ENCODE measurements at places on chromosomes 2 and 18.

GRCh38 chr18:5961828-5962150 lies 66.5 kb upstream of the TMEM200C start:
- DNase-seq, result no peak

DNA sequence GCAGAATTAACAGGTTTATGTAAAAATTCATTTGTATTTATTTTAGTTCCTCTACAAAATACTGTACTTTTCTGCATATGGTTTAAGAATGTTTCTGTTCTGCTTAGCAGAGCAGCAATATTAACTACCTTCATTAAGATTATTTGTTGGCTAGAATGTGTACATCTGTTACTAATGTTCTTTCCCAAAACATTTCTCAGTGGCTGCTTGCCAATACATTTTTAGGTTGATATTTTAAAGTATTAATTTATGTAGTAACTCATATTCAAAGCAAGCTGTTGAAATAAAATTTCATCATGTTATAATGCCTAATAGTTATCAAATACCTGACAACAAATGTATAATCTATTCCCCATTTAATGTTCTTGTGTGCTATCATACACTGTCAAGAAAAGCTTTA lies 40.3 kb downstream of the PRKD3 start:
- DNase-seq, result no peak

- no peak for DNase-seq
These were observed 62.6 kb downstream of the TRPM8 start for GRCh38 chr2:233979748-233980147.

DNA sequence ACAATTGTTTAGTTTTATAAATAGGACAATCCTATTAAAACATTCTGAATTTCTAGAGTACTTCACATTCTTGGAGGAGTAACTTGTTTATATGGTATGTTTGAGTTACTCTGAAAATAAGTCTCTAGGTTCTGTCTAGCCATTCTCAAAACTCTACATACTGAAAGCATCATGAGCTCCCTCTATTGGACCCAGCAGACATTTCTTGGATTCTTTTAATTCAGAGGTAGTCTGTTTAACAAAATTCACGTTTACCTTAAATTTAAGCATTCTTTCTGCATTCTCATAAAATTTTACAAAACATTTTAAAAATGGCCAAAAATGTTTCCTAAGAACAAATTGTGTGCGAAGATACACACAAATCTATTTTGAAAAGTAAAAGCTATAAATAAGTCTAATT lies 15.3 kb downstream of the SP9 start:
- no peak for DNase-seq

GRCh38 chr2:162678551-162678950 lies 160.0 kb downstream of the KCNH7 start:
- DNase-seq, result no peak

DNA sequence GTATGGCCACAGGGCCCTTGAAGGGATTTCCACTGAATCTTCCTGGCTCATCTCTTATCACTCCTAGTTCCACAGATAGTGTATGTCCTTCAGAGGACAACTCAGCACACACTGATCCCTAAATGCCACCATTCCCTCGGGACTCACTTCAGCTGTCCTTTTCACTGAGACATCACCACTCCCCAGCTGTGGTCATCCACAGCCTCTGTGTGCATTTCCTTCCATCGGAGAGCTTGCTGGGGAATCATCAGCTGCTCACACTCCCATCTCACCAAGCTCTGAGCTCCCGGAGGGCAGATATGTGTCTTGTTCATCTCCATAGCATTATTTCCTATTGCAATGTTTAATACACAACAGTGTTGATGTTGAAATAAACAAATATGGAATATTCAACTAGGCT lies 759.5 kb downstream of the RNF144A start:
- DNase-seq, result no peak

GRCh38 chr2:233267516-233268245 lies 16.2 kb downstream of the ATG16L1 start:
- no peak for DNase-seq

- no peak for DNase-seq
These were observed 26.6 kb upstream of the SPRED2 start for GRCh38 chr2:65458999-65459398.

DNA sequence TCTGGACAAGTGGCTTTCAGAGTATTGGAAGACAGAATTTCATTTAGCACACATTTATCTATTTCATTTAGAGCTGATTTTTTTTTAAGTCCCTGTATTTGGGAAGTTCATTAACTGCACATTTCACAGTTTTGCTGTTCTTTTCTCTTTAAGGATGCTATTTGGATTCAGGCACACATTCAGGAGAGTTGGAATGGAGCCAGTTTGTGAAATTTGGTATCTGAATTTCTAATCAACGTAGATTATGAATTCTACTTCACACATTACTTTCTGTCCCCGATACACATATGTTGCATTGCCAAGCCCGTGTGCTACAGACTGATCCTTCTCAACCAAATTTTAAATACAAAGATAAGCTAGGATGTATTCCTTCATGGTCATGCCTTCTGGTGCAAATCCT lies 503.9 kb downstream of the IRS1 start:
- DNase-seq, result no peak

DNA sequence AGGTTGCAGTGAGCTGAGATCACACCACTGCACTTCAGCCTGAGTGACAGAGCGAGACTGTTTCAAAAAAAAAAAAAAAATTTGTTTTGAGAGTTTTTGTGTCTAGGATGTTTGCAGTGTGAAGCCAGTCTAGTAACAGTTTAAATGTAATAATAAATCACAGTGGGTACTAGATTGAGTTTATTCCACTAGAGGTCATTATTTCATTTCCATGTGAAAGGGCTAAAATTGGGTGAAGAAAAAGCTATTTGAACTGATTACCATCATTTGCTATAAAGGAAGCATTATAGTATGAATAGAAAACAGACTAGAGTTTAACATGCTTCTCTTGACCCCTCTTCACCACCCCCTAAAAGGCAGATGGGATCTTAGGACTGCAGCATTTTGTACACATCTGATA lies 20.3 kb downstream of the SNRPD1 start:
- no peak for DNase-seq

GRCh38 chr2:29123617-29124349 lies 8.6 kb downstream of the CLIP4 start:
- no peak for DNase-seq

- DNase-seq, result no peak
These were observed 355.2 kb downstream of the PARD3B start for GRCh38 chr2:204900487-204900886.

- DNase-seq, result no peak
These were observed 35.1 kb downstream of the MAPRE2 start for GRCh38 chr18:35076135-35076924.

- DNase-seq, result no peak
These were observed 12.0 kb downstream of the SEPTIN10 start for GRCh38 chr2:109601783-109602182.

- no peak for DNase-seq
These were observed 39.3 kb upstream of the NARS1 start for GRCh38 chr18:57660961-57661360.

DNA sequence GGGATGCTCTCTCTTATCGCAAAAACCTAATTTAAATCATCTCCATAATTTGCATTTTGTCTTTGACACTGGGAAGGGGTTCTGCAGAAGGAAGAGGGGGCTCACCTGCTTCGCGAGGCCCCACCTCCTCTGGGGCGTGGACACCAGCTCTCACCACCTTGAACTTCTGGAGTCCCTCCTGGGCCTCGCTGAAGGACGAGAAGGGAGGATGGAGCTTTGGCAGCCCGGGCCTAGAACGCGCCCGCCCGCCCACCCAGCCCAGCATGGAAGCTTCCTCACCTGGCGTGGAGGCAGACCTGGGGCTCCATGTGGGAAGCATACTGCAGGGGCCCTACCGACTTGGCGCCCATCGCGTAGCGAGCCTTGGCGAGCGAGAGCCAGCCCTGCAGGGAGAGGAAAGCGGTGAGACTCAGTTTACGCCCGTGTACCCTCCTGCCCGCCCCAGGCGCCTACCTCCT lies 1.1 kb upstream of the IMP4 start:
- peak; percentile 31 for DNase-seq

DNA sequence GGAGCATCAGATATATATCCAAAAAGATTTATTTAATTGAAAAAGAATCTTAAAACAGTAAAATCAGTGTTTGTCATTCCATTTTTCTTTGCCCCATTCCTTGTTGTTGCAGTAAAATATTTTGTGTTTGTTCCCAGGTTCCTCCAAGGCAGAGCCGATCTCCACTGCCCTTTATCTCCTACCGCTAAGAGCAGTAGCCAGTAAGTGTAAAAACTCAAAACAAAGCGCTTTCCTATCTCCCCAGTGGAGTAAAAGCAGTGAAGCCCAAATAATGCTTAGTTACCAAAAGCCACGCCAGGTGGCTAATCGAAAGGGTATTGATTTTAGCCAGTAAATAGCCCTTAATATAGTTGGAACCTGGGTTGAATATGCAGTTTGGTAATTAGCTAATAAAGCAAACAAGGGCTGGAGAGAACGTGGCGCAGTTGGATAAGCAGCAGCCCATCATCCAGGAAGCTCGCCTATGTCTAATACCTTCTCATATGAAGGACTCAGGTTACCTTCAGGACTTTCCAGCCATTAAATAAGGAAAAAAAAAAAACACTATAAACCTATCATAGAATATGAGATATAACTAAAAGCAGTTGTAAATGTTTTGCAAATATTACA lies 12.4 kb upstream of the GPD2 start:
- peak; percentile 54 for DNase-seq

- no peak for DNase-seq
These were observed 50.2 kb downstream of the SKA1 start for GRCh38 chr18:50424877-50425690.

GRCh38 chr2:159226059-159226461 lies 60.4 kb downstream of the WDSUB1 start:
- DNase-seq, result no peak

DNA sequence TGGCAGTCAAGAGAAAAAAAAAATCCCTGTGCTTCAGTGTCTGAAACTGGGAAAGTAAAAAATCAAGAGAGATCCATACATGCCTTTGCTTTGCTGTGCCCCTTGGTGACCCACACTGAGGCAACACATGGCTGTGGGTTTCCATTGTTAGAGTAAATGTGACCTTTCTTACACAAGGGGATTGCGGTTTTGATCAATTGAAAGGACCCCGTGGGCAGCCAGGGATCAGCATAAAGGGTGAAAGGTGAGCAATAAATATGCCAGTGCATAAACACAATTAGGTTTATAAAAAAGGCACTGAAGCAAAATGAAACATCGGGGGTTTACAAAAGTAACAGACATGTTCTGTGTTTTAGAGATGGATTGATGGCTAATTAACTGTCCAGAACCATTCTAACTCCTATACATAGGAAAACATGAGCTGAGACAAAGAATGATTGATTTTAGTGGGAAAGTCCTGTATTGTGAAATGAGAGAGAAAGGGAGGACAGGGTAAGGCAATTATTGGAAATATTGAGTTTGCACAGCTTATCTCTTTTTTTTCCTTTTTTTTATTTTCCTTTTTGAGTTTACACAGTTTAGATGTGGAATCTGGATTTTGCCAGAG lies 40.7 kb upstream of the BBS5 start:
- no peak for DNase-seq

- no peak for DNase-seq
These were observed 1.8 kb upstream of the SALL3 start for GRCh38 chr18:78977637-78978348.

GRCh38 chr2:101512993-101513392 lies 38.1 kb upstream of the RFX8 start:
- DNase-seq, result no peak

DNA sequence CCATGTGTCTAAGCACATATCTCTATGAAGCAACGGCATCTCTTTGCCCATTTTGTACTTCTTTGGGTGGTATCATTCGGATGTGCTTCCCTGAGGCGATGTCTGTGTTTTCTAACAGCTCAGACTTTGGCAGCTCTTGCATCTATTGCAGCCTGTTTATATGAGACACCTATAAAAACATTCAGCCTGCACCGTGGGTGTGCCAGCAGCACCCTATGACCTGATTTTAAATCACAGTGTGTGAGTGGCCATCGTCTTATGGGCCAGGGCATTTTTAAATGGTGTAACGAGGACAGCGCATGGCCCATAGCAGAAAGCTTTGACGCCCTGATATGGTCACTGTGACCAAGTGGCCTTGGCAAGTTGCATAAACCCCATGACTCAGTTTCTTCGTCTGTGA lies 12.9 kb downstream of the NPAS2 start:
- no peak for DNase-seq

DNA sequence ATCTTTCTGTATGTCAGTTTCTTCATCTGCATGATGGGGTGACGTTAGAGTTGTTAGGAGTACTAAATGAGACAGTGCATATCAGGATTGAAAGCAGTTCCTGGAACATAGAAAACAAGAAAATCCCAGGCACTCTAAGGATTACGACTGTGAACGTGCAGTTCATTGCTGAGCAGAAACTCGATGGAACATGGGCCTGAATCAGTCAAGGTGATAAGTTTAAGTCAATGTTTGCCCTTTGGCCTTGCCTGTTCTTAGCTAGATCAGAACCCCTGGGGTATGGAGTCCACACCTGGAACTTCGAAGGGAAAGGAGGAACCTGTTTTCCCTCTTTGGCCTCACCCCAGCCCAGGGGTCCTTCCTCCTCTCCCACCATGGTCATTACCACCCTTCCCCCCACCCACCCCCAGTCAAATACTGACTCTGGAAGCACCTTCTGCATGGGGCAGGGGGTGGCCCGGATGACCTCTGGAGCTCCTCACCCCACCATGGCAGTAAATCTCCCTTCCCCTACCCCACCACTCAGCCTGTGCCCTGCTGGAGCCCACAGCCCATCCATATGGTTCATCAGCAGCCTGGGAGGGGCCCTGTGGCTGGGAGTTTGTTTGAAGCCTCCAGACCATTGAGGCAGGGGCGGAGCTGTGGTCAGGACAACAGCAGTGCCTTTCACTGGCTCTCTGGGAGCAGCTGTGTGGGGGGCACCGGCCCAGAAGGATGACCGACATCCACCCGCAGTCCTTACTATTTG lies 164.1 kb downstream of the SMAD7 start:
- DNase-seq, result no peak

DNA sequence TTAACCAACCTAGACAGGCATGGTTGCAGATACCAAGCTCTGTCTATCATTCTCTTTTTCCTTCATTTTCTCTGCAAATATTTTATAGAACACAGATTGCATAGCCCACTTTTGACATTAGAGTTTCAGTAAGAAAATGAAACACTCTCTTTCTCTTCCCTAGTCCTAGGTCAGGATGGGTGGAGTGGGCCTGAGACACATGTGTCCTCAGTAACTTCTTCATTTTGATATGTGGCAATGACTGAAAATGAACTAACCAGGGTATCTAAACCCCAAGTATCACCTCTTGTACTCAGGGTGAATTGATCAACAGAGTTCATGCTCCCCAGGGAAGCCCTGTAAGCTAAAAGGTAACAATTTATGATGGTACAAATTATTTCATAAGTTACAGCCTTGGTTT lies 37.0 kb upstream of the KYNU start:
- no peak for DNase-seq

Measured in COR-L47 (cell line).